ENCODE measurements at places on chromosomes 13 and 19.

- DNase-seq, result no peak
Measured at GRCh38 chr13:85799097-85799582, at the start of gene SLITRK6. SLITRK6 (minus strand) TSS chr13:85799419; CDS start chr13:85796508, 2,911 bp downstream.

DNA sequence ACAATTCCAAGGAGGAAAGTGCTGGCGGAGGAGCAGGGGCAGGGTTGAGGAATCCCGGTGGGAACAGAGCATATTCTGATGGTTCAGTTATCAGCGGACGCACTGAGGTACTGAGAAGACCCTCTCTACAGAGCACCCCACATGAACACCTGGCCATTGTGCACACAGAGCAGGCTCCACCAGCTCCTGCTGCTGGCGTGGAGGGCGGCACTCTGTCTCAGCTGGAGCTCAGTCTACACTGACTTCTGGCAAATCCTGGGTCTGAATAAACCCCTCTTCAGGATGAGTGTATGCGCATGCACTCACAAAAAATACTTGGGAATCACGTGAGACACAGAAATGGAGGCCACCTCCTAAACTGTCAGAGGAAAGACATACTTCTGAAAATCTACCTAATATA lies 114.4 kb upstream of the IRS2 start:
- no peak for DNase-seq

DNA sequence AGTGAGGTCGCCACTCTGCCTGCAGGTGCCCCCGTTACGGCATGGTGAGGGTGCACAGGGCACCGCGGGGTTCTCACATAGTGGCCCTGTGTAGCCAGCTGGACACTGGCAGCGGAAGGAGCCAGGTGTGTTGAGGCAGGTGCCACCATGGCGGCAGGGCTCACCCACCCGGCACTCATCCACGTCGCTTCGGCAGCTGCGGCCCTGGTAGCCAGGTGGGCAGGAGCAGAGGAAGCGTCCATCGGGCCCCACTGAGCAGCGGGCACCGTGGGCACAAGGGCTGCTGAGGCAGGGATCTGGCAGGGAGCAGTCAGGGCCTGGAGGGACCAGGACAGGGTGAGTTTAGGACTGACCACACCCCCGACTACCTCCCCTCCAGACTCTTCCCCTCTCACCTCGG lies 8.8 kb downstream of the NOTCH3 start:
- DNase-seq, result no peak

- DNase-seq, result no peak
Measured at GRCh38 chr19:10286803-10287737, at the start of gene ICAM4. ICAM4 (plus strand) TSS chr19:10286955; CDS start chr19:10287013, 58 bp downstream.

- DNase-seq, result no peak
Measured at GRCh38 chr13:88189728-88190127, 518.6 kb downstream of the SLITRK5 start.

GRCh38 chr19:58509731-58510083 lies 2.1 kb downstream of the SLC27A5 start:
- no peak for DNase-seq

- no peak for DNase-seq
Measured at GRCh38 chr13:114202581-114202980, 23.5 kb downstream of the CFAP97D2 start.

- no peak for DNase-seq
Measured at GRCh38 chr19:53782698-53783097, 41.4 kb downstream of the NLRP12 start.

DNA sequence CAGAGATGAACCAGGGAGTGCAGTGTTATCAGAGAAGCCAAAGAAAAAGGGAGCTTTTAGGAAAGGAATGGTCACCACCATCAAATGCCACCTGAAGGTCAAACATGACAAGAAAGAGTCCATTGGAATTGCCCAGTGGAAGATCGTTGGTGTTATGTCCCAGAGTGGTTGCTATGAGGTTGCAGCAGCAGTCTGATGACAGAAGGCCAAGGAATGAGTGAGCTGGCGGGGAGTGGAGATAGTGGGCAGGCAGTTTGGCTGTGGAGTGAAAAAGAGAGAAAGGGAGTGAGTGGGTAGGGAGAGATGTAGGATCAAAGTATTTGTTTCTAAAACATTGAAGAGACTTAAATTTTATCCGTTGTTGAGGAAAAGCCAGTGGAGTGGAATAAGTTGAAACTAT lies 117.4 kb upstream of the WASF3 start:
- no peak for DNase-seq

- peak; percentile 37 for DNase-seq
Measured at GRCh38 chr19:4233282-4233853, 4.0 kb downstream of the EBI3 start.

DNA sequence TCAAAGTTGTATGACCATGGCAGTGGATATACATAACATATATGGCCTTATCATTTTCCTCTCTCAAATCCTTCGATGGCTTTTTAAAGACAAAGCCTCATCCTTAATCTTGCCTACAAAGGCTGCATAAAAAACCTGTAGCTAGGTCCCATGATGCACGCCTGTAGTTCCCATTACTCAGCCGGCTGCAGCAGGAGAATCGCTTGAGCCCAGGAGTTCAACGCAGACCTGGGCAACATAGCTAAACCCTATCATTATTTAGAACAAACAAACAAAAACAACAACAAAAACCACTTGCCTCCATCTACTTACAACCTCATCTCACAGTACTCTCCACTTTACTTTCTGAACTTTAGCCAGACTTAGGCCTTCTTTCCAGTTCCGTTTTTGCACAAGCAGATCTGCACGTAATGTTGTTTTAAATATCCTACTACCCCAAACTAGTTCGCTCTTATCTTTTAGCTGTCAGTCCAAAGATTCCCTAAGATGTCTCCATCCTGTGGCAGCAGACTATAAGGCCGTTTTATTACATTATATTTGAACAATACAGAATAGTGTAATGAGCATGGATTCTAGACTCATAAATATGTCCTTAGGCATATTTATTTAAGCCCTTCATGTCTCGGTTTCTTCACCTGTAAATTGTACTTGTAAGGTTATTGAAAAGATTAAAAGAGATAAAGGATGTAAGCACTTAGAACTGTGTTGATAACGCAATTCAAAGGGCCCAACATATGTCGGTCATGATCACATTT lies 969 bp upstream of the POMP start:
- DNase-seq, result no peak

GRCh38 chr19:5218963-5219530 lies 121.6 kb downstream of the PTPRS start:
- no peak for DNase-seq
